Cardiac muscle cell (in vitro differentiated cells and primary cell): ENCODE measurements at places on chromosomes 7 and 10. TPM values are rescaled to one million over a fixed set of nuclear protein-coding genes. Genes with fewer than 3 reads are reported as not detected.

BRAF gene
- 15.5 and 34.8 TPM in 2 replicates for total RNA-seq

C1GALT1 gene
- 21.9 and 43.3 TPM in 2 replicates for total RNA-seq

INA gene
- total RNA-seq, result 1.1 and 1.3 TPM in 2 replicates

HOXA5 gene
- not detected in 2 replicates for total RNA-seq

ADAM22 gene
- total RNA-seq, result 4.1 and 5.8 TPM in 2 replicates

AKR1E2 gene
- total RNA-seq, result 1.8 and 6.6 TPM in 2 replicates

ITIH5 gene
- total RNA-seq, result 0.11 and 0.60 TPM in 2 replicates

KLLN gene
- 1.5 and 1.8 TPM in 2 replicates for total RNA-seq

CNTNAP2 gene
- 2.1 and 4.8 TPM in 2 replicates for total RNA-seq

VPS37D gene
- 31.0 and 32.0 TPM in 2 replicates for total RNA-seq

GTPBP4 gene
- total RNA-seq, result 34.4 and 49.7 TPM in 2 replicates

MACC1 gene
- total RNA-seq, result 0.04 and 0.06 TPM in 2 replicates

IFIT1B gene
- total RNA-seq, result not detected in 2 replicates

ATOH7 gene
- 0.11 TPM in 1 of 2 replicates, not detected in the other for total RNA-seq

KLF14 gene
- not detected in 2 replicates for total RNA-seq

DNA sequence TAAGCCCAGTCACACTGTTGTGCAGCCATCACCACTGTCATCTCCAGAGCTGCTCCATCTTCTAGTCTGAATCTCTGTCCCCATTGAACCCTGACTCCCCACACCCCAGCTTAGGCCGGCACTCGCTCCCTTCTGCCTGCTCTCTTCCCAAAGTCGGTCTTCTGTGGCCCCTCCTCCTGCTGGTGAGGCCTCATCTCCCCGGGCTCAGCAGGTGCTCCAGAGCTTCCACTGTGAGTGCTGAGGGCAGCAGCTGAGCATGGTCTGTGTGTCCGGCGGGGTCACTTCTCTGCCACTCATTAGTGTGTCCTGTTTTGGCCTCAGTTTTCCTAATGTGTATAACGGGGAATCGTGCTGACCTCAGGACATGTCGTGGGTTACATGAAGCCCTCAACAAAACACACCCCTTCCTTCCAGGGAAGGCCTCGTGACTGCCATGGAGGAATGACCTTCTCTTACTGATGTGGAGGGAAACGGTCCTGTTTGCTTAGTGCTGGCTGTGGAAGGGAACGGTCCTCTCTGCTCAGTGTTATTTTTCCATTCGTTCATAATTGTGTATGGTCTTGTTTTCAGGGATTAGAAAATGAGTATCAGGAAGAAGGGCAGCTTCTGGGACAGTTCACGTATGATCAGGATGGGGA is 4.3 kb upstream of the GET4 start:
- DNase-seq, result no peak

DNA sequence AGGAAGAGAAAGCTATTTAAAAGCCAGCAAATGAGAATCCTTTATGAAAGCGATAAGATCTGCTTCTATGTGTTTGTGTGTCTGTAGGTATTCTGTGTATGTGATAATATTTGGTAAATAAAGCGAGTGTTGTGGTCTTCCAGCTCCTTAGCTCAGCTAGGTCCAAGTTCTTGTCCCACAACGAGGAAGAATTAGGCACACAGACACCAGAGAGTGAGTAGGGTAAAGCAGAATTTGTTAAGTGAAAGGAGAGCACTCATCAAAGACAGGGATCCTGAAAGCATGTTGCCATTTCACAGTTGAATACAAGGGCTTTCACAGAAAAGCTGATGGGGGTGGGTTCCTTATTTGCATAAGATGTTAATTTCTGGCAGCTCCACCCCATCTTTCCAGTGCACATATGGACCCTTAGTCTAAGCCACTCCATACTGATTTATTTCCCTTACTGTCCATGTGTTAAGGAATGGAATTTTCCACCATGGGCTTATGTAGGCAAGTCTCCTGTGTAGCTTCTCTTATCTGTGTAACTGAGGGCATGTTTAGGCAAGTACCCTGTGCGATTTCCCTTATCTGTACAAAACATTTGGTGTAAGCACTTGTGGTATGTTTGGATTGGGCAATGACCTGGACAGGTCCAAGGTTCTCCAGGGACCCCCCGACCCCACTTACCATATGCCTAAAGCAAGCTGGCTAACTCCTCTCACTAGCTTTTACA is 165.9 kb upstream of the VIPR2 start:
- no peak for DNase-seq

- peak; percentile 46 for DNase-seq
Measured at GRCh38 chr10:113610631-113611601, 52.9 kb downstream of the NRAP start.

DNA sequence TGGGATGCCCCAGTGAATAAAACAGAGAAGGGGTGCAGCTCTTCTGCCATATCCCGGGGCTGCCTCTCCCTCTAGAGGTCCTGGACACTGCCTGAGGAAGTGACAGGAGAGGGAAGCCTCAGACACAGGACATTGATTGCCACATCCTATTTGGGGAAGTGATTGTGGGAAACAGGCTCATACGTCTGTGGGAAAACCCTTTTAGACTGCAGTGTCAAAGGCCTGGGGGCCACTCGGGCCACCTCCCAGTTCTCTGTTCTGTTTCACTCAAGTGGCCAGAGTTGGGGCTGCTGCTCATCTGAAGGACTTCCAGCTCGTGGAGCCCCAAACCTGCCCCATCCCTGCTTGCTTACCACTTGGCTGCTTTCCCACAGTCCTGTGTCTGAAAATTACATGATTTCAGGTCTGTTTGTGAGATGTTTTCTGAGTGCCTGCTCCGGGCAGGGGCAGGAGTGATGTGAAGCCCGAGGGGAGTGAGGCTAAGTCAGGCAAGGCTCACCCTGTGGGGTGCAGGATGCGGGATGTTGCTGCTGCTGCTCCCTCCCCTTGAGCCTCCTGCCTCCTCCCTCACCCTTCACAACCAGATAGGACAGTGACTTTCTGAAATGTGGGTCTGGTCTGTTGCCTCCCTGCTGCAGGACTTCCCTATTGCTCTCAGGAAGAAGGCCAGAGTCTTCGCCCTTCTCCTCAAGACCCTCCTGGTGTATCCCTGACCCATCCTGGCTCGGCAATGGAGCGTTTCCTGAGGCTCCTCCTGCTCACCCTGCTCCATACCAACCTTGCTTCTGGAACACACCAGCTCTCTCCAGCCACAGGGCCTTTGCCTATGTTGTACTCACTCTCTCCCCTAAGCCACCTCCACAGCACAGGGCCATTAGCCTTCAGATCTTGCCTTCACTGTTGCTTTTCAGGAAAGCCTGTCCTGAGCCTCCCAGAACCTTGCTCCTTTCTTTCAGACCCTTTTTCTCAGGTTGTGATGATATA is 58.4 kb downstream of the NEURL1 start:
- DNase-seq, result no peak

GRCh38 chr7:128121711-128122530 is 90.7 kb upstream of the LRRC4 start:
- peak; percentile 64 for DNase-seq

DNA sequence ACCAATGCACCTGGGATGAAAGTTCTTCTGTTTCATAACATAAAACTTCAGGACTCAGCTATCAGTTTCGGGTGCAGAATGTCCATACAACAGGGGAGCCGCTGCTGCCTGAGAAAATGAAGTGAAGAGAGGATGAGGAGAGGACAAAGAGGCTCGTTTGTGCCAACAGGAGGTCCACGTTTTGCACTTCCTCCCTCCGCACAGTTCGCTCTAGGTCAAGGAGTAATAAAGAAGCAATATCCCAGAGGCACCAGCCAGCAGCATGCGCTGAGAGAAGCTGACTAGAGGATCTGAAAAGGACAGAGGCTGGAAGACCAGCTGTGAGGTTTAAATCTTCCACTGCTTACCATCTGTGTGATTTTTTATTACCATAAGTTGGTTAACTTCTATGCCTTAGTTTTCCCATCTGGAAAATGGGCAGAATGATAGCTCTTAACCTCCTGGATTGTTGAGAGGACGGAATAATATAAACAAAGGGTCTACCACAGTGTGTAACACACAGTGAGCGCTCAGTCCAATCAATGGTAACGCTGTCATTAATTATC is 709 bp downstream of the GPAM start:
- DNase-seq, result no peak

DNA sequence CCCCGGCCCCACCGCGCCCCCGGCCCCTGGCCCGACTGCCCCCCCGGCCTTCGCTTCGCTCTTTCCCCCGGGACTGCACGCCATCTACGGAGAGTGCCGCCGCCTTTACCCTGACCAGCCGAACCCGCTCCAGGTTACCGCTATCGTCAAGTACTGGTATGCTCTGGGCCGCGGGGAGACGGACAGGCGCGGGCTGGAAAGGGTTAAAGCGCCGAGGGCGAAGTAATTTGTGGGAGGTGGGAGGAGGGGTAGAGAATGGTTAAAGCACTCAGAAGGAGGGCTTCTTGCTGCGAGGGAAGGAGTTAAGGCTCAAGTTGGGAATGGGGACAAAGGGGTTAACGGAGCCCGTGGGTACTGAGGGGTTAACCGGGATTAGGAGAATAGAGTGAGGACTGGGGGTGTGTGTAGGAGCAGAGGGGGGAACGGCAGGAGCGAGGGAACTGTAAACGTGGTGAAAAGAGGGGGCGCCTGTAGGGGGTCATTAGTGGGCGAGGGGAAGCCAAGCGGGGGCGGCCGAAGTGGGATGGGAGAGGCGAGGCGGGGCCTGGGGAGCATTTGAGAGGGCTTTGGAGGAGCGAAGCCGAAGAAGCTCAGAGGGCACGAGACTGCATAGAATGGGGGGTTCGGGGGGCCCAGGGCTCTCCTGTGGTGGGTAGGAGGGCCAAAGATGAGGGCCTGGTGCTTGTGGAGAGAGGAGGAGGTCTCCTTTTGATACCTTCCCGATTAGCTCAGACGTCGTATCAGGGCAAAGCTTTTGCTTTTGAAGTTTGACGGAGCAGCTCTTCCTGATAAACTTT is 605 bp downstream of the SUFU start:
- DNase-seq, result peak; percentile 68

DNA sequence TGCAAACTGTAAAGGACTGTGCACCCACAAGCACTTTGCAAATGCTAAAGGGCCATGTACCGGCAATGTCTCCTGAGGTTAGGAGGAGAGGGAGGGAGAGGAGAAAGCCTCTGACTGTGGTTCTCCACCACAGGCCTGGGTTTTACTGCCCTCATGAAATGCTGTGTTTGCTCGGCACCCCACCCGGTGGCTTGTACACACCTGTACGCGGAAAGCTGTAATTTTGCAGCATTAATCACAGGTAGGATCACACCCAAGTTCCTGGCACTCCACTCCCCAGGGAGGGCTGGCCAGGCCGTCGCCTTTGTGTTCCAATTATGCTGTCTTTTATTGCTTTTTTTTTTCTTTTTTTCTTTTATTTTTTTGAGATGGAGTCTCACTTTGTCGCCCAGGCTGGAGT is 78.5 kb upstream of the MYL10 start:
- DNase-seq, result no peak

- DNase-seq, result no peak
Measured at GRCh38 chr10:117751259-117751658, 208.7 kb downstream of the EMX2 start.

GRCh38 chr10:107340326-107340725 is 175.8 kb upstream of the SORCS1 start:
- DNase-seq, result no peak

- DNase-seq, result peak; percentile 58
Measured at GRCh38 chr7:20596653-20597052, 18.8 kb upstream of the ABCB5 start.

DNA sequence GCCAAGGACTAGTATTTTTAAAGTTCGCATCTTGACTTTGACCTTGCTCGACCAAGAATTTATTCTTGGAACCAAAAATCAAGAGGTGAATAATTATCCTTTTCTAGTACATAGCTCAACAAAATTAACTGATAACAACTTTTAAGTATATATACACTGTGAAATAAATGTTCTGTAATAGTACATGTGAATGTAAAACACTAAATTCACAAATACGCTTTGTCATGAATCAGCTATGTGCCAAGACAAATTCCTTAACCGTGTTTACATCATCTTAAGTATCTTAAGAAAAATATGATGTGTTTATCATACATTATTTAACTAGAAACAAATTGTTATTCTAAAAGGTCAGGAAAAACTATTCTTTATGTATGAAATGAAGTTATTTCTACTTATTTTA is 83.3 kb downstream of the CUL2 start:
- DNase-seq, result no peak

DNA sequence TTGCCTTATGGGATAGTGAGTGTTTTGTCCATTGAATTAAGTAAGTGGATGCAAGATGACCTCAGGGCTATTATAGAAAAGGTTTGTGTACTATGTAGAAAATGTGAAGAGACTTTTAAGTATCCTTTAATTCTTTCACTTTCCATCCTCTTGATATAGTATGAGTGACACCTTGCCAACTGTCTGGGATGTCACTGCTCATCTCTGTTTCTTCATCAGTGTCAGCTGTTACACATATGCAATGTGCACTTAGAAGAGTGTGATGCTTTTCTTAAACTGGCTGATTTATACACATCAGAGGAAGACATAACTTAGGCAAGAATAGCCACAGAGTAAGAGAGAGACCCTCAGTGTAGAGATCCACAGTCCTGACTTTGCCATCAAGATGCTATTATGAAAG is 8.7 kb upstream of the ACTA2 start:
- DNase-seq, result no peak

DNA sequence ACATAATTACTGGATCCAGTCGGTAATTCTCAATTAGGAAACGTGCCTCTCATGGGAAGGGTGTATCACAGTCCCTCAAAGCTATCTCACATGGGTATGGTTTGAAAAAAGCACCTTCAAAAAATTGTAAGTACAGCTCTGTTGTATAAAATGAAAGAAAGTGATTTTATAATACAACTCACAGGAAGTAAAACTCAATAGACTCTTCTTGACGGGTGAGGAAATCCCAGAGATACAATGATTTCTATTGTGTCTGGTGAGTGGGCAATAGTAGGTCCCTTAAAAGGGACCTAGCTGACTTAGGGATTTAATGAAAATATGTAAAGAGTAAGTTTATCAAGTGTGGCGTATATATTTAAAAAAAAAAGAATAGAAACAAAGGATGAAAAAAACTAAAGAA is 27.0 kb downstream of the TASOR2 start:
- no peak for DNase-seq

- DNase-seq, result no peak
Measured at GRCh38 chr7:88545663-88546062, 213.8 kb upstream of the ZNF804B start.

DNA sequence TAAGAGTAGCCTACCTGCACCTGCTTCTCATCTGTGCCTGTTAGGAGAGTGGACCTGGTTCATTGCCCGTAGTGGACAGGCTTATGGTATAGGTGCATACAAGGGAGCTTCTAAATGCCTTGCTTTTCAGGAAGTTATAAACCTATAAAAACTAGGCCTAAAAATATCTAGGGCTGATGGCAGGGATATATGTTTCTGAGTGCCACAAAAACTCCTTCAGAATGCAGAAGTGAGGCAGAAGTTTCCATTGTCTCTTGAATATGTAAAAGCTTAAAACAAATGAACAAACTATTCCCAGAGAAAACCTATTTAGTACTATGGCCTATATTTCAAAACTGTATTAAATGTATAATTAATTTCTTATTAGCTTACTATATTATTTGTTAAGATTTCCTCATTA is 91.8 kb downstream of the RNLS start:
- DNase-seq, result no peak

GRCh38 chr10:133388236-133388972 is 5.6 kb upstream of the MTG1 start:
- DNase-seq, result no peak

- no peak for DNase-seq
Measured at GRCh38 chr10:122141821-122142640, 129.1 kb upstream of the BTBD16 start.

- no peak for DNase-seq
Measured at GRCh38 chr7:99325001-99325493, 651 bp upstream of the ARPC1A start.

- DNase-seq, result no peak
Measured at GRCh38 chr10:68043030-68043429, 32.1 kb downstream of the HERC4 start.
